ENCODE measurements at places on chromosomes 2 and 18. TPM values are rescaled to one million over a fixed set of nuclear protein-coding genes. Genes with fewer than 3 reads are reported as not detected.
A peak's percentile ranks its signal among the peaks of the same experiment; 100 is the strongest.

DNA sequence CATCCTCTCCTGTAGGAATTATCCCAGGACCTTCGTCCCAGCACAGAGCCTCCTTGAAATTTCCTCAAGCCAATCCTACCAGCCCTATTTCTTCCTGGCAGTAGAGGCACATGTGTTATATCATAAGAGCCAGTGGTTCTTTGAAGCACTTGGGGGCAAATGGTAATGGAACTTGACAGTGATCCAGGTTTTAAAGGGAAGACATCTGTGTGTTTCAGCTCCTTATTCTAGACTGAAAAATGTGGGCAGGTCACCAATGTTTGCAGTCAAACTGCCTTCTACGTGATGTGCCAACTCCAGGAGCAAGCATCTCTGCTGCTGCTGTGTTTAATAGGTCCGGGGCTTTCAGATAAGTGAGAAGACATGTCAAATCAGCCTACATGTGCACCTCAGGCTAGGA is 157.1 kb downstream of the GALNT14 start:
- no peaks in the 10 kb centered on the region for H3K36me3 ChIP-seq
- H3K27ac ChIP-seq, result no peak overlapping the region
- no peak for DNase-seq

The ARHGEF33 gene
- 0.38 TPM for total RNA-seq

DNA sequence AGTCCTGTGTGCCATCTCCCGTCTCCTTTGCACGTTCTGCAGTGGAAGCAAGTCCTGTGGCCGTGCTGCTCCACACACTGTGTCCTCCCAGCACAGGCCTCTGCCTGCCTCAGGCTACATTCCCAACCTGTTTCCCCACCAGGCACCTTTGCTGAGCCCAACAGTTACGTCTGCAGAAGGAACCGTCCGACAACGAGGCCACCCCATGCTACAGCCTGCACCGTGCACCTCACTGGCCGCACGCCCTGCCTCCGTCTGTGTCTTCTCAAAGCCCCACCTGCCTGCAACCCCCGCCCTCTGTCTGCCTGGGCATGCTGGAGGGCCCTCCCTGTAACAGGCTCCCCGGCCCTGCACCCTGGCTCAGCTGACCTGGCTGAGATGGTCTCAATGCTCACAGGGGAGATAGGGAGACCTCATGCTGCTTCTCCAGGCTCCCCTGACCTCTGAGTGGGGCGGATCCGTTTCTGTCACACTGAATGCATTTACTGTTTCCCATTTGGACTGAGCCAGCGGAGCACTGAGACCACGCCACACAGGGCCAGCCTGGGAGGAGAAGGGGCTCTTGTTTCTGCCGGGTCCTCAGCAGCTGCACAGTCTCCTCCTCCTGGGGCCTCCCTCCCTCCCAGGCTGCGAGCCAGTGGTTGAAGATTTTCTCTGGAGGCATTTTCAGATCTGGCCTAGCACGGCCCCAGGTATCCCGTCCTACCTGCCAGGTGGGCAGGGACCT is 109.1 kb upstream of the OTOS start:
- no peaks in the 10 kb centered on the region for H3K27me3 ChIP-seq
- no peak for DNase-seq
- no peak overlapping the region for H3K4me3 ChIP-seq
- H3K4me1 ChIP-seq, result peaks cover 32% of the 10 kb centered on the region

The FNDC4 gene
- total RNA-seq, result 8.7 TPM

DNA sequence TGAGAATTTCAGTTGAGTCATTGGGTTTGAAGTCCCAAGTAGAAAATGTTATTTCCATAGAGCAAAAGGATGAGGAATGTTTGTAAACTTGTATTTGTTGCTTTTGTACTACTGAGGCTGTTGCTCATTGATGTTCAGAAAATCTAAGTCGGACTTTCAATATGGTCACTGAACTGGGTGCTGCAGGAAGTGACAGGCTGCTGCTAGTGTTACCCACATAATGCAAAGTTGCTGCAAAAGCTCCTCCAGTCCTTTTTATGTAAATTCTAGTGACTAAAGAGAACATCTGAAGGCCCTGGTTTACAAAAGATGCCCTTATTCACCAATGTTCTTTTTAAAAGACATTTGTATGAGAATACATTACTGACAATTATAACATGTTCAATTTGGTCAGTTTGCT is 131.1 kb upstream of the FAM98A start:
- no peak overlapping the region for H3K27ac ChIP-seq
- H3K4me1 ChIP-seq, result no peaks in the 10 kb centered on the region
- DNase-seq, result no peak
- no peaks in the 10 kb centered on the region for H3K27me3 ChIP-seq
- no peak overlapping the region for H3K4me3 ChIP-seq

- H3K36me3 ChIP-seq, result no peaks in the 10 kb centered on the region
- no peak overlapping the region for H3K27ac ChIP-seq
Measured at GRCh38 chr18:65968239-65969004, 217.6 kb downstream of the CDH7 start.

The SERPINB13 gene
- 228 TPM for total RNA-seq

GRCh38 chr2:132909427-132909826 is 239.4 kb upstream of the LYPD1 start:
- H3K27ac ChIP-seq, result no peak overlapping the region
- no peaks in the 10 kb centered on the region for H3K36me3 ChIP-seq
- no peak overlapping the region for H3K4me3 ChIP-seq
- H3K27me3 ChIP-seq, result no peaks in the 10 kb centered on the region
- no peak for DNase-seq

DNA sequence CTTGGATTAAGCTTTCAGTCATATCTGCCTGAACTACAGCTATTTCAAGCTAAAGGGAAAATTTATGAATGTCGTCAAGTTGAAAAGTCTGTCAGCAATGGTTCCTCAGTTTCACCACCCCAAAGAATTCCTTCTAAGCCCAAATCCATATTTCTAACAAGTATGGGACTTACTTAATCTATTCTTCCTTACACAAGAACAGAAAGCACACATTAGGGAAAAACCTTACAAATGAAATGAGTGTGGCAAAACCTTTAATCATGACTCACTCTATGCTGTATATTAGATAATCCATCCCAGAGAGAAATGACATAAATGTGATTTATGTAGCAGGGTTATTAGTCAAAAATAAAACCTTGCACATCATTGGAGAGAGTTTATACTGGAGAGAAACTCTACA is 78.9 kb downstream of the RAB31 start:
- H3K27me3 ChIP-seq, result no peaks in the 10 kb centered on the region
- peak overlapping the region; percentile 52 for H3K27ac ChIP-seq
- peaks cover 36% of the 10 kb centered on the region for H3K4me1 ChIP-seq
